Activated gamma-delta T cell (primary cell): ENCODE measurements at places on chromosomes 6 and 20.

DNA sequence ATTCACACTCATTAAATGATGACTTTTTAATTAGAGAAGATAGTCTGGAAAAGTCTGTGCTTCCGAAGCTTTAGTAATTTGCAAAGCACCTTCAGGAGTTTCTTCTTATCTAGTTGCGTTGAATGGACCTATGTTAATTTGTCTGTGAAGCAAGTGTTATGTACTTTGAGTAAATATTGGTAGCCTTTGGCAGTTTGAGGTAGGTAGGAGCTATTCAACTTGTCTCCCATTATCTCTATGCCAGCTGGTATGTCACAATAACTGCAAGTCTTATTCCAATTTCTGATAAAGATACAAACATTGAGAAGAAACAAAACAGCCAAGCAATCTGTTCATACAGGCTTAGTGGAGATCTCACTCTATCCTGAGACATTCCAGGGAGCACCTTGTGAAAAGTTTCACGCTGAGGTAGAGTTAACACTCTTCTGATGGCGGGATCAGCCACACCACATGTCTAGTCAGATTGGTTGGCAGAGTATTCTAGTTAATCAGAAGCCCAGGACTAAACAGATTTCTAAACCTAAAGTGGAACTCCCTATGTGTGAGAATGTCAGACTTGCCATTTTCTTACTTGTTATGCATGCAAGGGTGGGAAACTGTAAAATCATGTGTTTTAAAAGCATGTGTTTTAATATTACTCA lies 219.8 kb upstream of the MANEA start:
- no peak for DNase-seq

- no peak for DNase-seq
Observed at GRCh38 chr6:125498606-125499005, 196.8 kb upstream of the HDDC2 start.

GRCh38 chr6:147738099-147738498 lies 229.6 kb downstream of the SAMD5 start:
- no peak for DNase-seq

- DNase-seq: no peak
Observed at GRCh38 chr6:107655245-107655644, 165.3 kb downstream of the SOBP start.

DNA sequence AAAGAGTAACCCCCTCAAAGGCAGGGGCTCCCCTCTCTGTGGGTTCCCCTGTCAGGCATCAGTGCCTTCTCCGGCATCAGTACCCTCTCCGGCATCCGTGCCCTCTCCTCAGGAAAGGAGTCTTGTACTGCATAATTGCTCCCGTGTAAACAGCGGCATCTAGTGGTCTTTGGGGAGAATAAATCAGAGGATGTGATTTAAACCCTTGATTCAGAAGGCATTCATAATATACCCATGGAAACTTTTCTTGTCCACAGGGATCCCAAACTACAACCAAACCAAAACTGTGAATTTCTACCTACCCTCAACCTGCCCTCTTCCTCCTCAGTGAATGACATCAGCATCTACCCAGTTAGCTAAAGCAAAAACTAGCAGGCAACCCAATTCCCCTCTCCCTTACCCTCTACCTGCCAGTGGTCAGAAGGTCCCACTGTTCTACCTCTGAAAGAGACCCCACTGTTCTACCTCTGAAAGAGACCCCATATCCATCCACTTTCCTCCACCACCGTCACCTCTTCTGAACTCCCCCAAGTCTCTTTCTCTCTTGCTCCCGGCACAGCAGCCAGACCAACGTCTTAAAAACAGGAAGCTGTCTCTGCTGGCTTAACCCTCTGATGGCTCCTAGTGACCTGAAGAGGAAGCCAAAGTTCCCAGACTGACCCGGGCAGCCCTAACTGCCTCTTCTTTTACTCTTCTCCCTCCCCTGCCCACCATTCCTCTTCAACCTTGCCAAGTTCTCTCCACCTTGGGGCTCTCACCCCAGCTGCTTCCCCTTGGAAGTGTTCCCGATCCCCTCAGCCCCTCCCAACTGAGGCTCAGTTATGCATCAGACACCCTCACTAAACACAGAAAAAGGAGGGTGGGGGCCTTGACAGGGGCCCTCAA lies 27.2 kb downstream of the UBE2V1 start:
- no peak for DNase-seq

- DNase-seq: no peak
Observed at GRCh38 chr6:117955684-117956256, 48.7 kb downstream of the SLC35F1 start.

DNA sequence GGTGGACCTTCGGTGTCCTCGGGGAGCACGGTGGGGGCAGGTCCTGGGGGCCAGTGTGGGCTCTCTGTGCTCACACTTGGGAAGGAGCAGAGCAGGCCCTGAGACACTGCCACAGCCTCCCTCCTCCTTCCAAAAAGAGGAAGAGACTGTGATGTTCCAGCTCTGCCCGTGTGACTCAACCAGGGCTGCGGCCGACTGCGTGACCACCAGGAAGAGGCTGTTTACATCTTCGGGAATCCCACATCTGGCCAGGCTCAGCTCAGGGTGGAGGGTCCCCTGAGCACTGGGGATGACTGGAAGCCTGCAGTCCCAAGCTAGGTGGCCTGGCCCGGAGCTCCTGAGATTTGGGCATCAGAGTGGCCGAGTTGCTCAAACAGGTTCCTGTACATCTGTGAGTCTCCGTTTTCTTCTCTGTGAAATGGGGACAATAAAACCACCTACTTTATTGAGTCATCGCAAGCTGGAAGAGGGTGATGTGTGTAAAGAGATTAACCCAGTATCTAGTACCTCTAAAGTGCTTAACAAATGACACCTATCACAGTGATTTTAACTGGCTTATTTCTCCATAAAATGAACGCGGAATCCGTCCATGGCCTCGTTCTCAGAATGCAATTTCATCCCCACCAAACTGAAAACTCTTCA lies 242.1 kb downstream of the DLL1 start:
- DNase-seq: no peak

- DNase-seq: no peak
Observed at GRCh38 chr6:157628463-157628862, 194.6 kb upstream of the SNX9 start.

DNA sequence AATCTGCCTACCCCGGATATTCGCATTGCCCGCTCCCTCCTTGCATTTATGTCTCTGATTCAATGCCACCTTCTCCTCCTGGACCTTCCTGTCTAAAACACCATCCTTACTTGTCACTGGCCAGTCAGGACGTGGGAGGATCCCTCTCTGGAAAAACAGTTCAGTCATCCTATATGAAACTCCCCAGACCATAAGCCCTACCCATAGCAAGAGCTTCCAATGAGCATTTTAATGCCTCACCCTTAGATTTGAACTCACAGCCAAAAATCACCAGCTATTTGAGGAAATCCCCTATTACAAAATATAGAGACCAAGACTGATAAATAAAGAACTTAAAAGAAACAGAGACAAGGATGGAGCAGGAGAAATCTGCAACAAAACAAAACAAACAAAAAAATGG lies 86.4 kb downstream of the SHLD1 start:
- no peak for DNase-seq

DNA sequence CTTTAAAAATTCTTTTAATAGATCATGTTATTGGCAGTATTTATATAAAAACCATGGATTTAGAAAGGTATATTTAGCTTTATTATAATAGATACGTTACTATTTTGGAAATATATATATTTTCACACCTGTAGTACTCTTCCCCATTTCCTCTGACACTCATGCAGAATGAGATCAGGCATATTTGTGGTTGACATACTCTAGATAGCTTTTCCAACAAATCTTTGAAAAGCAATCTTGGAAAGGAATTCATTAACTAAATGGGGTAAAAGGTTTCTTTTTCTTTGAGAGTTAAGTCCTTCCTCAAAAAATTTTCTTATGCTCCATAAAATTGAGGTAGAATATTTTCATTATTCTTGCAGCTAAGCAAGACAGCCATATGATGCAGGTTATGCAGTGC lies 14.5 kb downstream of the ASF1A start:
- DNase-seq: no peak

- DNase-seq: no peak
Observed at GRCh38 chr6:8527818-8528217, 92.5 kb upstream of the SLC35B3 start.

DNA sequence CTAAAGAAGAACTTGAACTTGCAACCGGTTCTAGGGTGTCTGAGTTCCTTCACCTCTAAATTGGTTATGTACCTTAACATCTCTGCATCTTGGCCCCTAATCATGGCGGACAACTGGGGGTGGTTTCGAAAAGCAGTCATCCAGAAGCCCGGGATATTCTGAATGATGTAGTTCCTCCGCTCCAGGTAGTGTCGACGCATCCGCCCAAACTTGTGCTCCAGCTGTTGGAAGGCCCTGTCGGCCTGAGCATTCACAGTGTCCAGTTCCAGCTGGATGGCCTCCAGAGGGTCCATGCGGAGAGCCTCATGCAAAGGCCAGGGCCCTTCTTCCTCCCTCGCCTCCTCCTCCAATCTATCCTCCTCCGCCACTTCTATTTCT lies 887 bp downstream of the TSPYL1 start:
- no peak for DNase-seq

DNA sequence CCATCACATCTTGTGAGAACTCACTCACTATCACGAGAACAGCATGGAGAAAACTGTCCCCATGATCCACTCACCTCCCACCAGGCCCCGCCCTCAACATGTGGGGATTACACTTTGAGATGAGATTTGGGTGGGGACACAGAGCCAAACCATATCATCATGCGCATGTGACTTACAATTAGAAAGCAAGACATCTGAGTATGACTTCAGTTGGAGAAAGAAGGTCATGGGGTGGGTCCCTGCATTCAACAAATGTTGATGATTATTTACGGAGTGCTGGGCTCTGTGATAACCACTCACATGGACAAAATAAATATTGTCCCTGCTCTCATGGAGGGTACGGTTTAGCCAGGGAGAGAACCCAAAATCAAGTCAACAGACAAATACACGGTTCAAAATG lies 37.9 kb downstream of the VSTM2L start:
- no peak for DNase-seq

- no peak for DNase-seq
Observed at GRCh38 chr6:95248499-95248898, 328.8 kb upstream of the MANEA start.

DNA sequence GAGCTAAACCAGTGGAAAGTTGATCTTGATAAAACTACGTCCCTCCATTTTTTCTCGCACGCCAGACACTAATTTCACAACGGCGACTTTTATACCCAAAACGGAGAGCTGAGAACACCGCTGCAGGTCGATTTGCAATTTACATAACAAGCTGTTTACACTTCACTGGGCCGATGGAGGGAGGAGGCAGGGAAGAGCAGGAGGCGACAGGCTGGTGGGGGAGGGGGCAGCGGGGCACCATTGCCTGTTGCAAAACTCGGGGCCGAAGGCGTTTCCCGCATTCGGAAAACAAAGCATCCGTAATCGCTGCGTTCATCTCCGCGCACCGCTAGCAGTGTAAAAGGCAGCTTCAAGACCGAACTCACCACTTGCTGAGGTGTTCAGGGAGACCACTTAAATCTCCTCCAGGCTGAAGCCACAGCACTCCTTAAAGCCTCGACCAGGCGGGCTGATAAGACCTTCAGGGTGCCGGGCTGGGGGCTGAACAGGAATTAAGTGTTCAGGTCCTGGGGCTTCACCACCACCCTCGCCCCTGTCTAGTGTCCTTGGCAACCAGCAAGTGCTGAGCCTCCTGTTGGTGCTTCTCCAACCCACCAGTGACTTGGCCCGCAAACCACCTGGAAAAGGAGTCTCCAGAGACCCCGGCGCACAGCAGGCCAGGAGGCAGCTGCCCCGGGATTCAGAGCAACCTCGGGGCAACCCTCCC lies 2.0 kb upstream of the FOXC1 start:
- no peak for DNase-seq

- no peak for DNase-seq
Observed at GRCh38 chr6:156150391-156150790, 626.8 kb upstream of the ARID1B start.

GRCh38 chr20:24063100-24063499 lies 74.5 kb upstream of the GGTLC1 start:
- no peak for DNase-seq

- DNase-seq: no peak
Observed at GRCh38 chr6:126546541-126547120, 206.7 kb downstream of the CENPW start.

DNA sequence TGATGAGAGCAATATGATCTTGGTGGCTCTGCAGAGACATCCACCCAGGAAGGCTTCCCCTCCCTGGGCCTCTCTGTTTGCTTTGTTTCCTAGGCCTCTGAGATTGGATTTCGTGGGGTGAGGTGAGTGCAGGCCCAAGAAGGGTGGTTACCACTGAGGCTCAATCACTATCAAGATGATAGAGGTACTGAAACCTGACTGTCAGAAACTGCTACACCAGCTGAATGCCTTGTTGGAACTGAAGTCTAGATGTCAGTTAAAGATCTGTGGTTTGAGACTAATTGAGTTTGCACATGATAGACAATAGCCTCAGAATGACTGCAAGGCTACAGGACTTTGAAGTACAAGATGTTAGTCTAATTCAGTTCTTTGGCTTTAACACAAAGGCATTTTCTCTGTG lies 15.2 kb downstream of the VNN1 start:
- no peak for DNase-seq

DNA sequence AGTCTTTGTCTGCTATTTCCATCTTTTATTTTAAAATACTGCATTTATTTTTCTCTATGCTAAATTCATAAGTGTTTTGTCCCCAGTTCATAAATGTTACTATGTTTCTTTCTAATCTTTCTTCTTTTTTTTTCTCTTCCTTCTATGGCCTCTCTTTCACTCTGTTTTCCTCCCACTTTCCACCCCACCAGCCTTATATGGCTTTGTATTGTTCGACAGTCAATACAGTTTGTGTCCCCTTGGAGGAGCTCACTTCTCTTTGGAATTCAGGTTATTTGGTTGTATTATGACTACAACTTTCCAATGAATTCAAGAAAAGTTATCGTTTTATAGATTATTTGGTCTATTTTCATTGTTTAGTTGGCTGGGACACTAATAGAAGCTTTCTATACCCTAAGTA lies 393.5 kb downstream of the NKAIN2 start:
- no peak for DNase-seq

DNA sequence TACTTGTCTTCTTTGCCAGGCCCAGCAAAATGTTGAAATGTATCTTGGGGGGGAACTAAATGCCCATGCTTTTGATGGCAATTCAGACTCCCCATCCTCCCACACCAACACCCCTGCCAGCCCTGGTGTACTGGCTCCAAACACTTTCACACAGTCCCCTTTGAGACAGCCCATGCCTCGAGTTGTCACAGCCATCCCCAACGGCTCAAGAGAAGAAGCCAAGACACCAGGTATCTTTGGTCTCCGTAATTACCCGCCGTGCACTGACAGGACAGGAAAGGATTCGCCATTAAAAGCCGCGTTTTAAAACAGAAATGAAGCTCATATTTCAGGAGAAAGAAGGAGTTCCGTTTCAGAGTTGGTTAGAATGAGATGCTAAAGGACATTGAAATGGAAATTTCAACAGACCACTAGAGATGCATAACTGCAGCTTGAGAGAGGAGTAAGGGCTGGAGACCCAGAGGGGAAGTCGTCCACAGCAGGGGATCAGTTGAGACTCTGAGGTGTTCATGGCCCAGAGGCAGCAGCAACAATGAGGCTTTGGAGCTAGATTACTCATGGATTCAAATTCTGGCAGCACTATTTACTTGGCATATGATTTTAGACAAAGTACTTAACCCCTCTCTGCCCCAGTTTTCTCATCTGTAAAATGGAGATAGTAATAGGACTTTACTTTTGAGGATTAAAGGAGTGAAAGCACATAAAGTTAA lies 63.5 kb upstream of the ADGRF1 start:
- DNase-seq: no peak
